Hematopoietic multipotent progenitor cell treated with erythropoietin and hydrocortisone succinate and interleukin-3 and kit ligand, for 6 days (in vitro differentiated cells): ENCODE measurements at places on chromosomes 5 and 9.

DNA sequence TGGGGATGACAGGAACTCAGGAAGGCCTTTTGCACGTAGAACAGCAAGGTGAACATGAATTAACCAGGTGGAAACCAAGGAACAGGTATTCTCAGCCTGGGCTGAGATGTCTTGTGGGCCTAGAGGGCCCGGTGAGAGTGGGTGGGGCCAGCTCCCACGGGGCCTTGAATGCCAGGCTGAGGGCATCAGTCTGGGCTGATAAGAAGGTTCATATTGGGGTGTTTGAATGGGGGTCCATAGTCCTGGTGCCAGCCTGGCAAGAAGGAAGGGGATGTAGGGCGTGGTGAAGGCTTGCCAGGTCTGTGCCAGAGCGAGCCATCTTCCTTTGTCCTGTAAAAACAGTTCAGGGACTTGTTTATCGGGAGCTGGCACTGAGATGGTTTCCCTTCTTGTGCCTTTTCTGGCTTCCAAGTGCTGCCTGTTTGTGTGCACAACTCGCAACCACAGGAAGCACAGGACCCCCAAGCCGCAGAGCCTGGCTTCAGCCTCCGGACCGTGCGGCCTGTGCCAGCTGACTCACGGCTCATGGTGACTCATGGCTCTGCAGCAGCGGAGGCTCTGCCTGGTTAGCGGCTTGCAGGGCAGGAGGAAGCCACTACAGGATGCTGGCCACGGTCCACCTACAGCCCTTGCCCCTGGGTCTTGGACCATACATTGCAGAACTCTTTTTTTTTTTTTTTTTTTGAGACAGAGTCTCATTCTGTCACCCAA, 2.4 kb downstream of the CARD19 start:
- peak; percentile 92 for DNase-seq

DNA sequence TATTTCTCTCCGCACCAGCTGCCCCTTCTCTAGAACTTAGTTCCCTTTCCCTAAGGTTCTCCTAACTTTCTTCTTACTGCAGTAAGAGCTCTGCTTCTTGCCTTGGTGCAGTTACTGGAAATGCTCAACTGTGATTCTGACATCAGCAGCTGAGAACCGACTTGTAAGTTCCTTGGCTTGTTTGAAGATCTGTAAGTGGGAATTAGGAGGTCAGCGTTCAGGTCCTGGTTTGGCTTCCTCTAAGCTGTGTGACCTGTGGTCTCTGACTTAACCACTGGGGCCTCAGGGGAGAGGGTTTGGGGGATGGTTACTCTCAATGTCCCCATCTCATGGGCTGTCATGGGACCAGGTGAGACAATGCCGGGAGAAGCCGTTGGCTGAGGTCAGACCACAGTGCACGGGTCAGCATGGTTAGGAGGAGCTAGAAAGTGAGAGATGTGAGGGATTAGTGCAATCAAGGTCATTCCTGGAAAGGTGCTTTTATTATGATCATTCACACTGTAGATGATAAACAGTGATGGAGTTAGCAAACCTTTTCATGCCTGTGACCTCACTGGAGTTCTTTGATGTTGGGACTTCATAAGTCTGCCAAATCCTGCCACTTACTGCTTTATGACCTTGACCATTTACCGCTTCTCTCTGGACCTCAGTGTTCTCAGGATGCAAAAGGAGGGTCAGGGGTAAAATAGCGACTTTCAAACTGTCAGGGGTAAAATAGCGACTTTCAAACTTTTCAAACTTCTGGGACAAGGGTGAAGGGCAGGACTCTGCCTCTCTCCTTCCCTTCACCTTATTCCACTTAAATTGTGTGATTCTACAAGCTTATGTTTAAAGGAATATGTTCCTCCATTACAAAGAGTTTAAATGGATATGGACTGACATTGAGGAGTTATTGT, 7.3 kb downstream of the PAPPA start:
- DNase-seq: no peak

- DNase-seq: no peak
Observed at GRCh38 chr9:129182122-129182521, 4.1 kb upstream of the IER5L start.

DNA sequence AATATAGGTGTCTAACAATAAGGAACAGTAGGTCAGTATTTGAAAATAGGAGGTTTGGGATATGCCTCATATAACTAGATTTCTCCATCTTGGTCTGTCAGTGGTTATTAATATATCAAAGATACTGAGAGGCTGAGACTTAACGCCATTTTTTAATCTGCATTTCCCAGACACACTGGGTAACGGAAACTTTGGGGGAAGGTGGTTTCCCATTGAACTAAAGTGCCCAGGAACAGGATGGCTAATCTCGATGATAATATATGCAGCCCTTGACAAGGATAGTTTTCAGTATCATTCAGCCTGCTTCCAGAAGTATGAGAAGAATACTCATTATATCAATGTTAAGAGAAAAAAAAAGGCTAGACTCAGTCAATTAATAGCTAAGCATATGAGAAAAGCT, 30.7 kb downstream of the EFNA5 start:
- DNase-seq: no peak

GRCh38 chr5:133968204-133968980, at the start of gene C5orf15:
TSS of gene C5orf15 (minus strand) at chr5:133968625. CDS start at chr5:133968584, 41 bp downstream.
- peak; percentile 98 for DNase-seq

DNA sequence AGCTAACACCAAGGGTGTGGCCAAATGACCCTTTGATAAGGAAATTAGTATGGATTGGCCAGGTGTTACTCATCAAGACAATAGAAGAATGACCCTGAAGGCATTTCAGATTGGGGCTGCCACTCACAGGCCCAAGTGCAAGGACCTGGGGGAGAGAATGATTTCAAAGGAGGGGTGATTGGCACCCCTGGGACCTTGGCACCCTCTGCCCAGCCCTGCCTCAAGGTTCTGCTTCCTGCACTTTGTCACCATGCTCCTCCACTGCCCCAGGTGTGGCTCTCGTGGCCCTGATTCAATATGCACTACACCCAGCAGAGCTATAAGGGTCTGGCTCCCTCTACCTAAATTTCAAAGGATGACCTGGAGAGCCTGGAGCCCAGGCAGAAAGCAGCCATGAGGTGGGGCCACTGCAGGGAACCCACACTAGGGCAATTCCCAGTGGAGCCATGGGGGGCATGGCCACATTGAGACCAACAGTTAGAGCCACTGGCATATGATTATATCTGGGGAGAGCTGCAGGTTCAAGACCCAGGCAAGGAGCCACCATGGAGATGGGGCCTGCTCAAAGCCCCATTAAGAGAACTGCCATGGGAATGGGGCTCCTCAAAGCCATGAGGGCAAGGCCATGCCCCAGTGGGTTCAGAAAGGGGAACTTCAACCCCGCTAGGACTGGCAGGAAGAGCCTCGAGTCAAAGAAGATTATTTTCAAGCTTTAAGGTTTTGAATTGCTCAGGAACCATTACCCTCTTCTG, 93.0 kb downstream of the CEMIP2 start:
- DNase-seq: no peak

DNA sequence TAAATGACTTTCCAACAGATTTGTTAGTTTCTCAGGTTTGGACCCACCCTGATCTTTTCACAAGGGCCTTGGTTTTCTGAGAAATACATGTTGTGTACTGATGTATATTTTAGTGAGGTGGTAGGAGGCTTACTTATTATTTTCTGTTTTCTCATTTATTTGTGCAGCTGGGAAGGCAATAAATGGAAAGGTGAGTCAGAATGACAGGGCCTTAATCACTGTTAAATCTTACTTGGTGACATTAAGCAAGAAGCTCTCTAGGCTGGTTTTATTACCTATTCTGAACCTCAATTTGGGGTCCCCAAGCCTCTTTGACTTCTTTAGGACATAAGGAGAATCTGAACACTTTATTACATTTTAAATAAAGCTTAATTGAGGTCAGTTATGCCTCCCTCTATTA, 214.0 kb upstream of the DAB2 start:
- no peak for DNase-seq

DNA sequence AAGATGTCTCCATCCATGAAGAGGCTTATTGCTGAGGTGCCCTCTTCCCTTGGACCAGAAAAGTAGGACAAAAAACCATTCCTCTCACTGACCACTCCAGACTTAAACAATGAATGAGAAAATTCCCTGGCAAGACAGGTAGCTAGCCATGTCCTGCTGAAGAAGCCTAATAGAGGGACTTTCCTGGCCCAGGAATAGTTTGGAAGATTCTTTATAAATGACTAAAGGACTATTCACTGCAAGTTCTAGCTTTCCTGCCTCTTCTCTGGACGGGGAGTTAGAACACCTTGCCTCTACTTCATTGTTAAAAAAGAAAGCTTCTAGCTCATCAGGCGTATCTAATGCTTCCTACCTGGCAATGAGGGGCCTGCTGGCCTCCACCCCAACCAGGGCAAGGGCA, 153.6 kb downstream of the NR3C1 start:
- no peak for DNase-seq

DNA sequence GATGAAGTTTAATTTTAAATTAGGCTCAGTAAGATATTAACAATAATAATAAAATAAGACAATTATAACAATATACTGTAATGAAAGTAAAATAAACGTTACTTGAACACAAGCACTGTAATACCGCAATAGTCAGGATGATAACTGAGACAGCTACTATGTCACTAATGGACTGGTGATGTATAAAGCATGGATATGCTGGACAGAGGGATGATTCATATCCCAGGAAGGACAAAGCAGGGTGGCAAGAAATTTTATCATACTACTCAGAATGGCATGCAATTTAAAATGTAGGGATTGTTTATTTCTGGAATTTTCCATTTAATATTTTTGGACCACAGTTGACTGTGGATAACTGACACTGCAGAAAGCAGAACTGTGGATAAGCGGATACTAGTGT, 196.9 kb downstream of the VPS13A start:
- DNase-seq: no peak

- no peak for DNase-seq
Observed at GRCh38 chr9:123417289-123418051, 61.5 kb downstream of the CRB2 start.

- DNase-seq: no peak
Observed at GRCh38 chr9:115104908-115105307, 13.0 kb downstream of the TNC start.

- DNase-seq: no peak
Observed at GRCh38 chr5:127849891-127850290, 146.7 kb downstream of the CCDC192 start.

- DNase-seq: no peak
Observed at GRCh38 chr9:93665637-93666438, 89.5 kb downstream of the PHF2 start.

GRCh38 chr5:68817632-68818031, 276.2 kb upstream of the SLC30A5 start:
- no peak for DNase-seq

- peak; percentile 94 for DNase-seq
Observed at GRCh38 chr5:132385326-132386105, 16.0 kb downstream of the SLC22A5 start.
